ENCODE measurements at places on chromosomes 5 and 9.

DNA sequence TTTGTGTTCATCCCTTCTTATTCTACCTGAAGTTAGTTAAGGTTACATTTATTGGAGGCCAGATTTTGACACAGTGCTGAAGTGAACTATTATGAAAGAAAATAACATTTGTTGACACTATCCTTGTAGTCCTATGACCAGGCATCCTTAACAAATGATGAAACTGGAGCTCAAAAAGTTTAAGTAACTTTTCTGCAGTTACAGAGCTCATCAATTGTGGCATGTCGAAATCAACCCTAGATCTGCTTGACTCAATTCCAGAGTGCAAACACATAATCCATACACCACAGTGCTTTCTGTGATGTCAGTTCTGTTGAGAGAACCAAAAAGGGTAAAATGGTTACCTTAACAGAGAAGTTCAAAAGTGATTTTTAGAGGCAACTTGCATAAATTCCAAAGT lies 28.6 kb downstream of the KCNN2 start:
- no peak for DNase-seq

DNA sequence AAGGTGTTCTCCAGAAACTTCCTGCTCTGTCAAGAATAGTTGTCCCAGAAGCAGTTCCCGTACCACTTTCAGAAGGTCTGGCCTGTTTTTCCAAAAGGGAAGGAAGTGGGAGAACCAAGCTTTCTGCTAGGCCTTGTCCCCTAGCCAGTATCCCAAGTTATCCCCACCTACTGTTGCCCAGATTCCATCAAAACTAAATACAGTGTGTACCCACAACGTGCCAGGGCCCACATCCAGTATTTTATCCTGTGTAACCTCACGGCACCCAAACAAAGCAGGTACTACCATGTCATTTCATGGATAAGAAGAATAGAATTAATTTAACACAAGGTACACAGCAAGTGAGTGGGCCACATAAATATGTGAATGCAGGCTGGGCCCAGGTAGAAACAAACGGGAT lies 126.2 kb downstream of the CDK5RAP2 start:
- no peak for DNase-seq

DNA sequence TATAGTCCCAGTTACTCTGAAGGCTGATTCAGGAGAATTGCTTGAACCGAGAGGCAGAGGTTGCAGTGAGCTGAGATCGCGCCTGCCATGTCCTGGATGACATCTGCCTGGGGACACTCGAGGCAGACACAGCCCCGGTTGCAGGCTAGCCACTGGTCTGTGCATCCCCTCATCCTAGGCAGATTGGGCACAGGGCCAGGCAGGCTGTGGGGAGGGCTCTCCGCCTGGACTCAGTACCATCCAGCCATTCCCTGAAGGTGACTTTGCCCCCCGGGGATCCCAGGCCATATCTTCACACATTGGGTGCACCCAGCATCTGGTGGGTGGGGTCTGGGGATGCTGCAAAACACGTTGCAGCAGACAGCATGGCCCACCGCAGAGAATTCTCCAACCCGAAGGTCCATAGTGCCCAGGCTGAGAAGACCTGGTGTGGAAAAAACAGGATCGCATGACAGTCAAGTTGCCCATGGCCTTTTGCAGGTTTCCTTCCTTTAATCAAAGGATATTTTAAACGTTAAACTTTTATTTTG lies 50.9 kb upstream of the SUSD3 start:
- no peak for DNase-seq

DNA sequence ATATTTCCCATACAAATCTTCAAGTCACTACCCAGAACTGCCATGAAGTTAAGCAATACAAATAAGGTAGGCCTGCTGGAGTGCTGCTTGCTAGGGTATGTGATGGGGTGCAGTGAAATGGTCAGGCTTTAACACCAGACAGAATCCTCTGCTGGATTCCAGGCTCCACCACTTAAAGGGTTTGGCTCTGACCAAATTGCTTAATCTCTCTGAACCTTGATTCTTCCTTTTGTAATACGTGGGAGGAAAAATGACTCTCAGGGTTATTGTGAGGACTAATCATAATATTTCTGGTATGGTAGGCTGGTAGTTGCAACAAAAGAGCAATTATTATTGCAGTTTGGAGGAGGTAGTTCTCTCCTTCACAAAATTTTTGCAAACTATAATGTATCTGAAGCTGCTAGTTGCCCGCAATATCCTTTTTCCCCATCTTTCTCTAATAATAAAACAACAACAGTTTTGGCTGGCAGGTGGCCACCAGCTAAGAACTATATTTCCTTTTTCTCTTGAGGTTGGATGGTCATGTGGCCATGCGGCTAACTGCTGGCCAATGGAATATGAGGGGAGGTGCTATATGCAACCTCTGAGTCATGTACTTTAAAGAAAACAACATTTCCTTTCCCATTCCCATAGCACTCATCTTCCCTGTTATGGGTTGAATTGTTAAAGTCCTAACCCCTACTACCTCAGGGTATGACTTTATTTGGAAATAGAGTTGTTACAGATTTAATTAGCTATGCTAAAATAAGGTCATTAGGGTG lies 44.1 kb downstream of the CCL28 start:
- no peak for DNase-seq

- DNase-seq, result no peak
Measured at GRCh38 chr9:126617823-126618165, 4.1 kb downstream of the LMX1B start.

DNA sequence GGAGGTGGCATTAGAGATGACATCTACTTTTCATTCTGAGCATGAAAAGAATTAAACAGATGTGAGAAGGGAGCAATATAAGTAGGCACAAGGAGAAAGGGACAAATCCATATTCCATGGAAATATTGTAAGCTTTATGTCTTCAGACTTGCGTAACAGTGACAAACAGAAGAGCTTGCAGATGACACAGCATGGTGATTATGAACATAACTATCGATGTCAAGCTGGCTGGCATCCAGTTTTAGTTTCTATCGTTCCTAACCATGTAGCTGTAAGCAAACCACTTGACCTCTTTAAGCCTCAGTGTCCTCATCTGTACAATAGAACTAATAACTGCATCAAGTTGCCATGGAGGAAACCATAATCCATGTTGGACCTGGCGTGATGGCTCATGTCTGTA lies 246.7 kb upstream of the ADRA1B start:
- DNase-seq, result no peak

- no peak for DNase-seq
Measured at GRCh38 chr5:141869040-141869439, 9.2 kb downstream of the PCDH1 start.

DNA sequence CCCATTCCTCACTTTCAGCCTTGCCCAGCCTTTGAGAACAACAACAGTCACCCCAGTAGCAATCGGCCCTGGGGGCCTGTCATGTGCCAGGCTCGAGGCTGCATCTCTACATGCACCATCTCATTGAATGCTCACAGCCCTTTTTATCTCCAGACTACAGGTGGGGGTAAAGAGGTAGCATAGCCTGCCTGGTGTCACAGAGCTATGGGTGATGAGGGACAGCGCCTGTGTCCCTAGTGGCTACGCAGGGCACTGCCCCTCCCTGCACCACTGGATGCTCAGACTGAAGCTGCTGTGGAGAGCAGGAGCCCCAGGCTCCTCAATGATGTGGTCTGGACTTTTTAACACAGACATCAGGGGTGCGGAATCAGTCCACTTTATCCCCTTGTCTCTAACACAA lies 2.8 kb downstream of the CAMK2A start:
- DNase-seq, result no peak

GRCh38 chr5:130316971-130317680 lies 412.9 kb downstream of the CHSY3 start:
- DNase-seq, result no peak

GRCh38 chr9:24059651-24060050 lies 233.6 kb upstream of the ELAVL2 start:
- no peak for DNase-seq

DNA sequence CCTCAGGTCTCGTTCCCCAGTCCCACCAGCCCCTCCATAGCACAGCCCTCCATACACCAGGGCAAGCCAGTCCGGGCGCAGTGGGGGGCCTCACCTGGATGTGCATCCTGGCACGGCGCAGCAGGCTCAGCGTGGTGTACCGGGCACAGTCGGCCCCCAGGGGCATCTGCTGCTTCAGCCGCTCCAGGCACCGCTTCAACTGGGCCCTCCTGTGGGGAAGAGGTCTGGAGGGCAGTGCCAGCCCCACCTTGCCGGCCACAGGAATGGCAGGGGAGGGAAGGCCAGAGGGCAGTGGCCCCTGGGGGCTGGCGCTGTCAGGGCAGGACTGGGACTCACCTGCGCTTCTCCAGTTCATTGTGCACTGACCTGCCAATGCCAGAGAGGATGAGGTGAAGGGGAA lies 1.4 kb downstream of the MXD3 start:
- DNase-seq, result no peak

DNA sequence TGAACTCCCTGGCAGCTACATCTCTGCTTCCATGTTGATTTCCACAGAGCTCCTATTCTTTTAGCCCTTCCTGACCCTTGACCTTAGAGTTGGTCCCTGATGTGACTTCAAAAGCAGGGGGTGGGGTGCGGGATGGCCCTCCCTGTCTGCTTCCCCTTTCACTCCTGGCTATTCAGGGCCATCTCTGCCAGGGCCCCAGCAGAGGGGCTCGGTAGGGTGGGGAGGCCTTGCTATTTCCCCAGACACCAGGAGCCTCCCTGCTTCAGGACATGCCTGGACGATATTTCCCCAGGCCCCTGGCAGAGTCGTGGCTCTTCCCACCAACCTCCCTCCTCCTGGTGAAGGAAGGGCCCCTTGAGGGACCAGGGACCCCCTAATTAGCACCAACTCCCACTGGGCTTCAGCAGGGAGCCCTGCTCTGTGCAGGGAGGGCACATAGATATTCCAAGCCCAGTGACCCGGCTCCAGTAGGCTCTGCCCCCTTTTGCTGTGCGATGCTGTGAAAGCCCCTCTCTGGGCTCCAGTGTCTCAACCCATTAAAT lies 17.3 kb downstream of the CORO2A start:
- DNase-seq, result no peak

GRCh38 chr9:16262477-16263261 lies 607.8 kb downstream of the BNC2 start:
- no peak for DNase-seq

DNA sequence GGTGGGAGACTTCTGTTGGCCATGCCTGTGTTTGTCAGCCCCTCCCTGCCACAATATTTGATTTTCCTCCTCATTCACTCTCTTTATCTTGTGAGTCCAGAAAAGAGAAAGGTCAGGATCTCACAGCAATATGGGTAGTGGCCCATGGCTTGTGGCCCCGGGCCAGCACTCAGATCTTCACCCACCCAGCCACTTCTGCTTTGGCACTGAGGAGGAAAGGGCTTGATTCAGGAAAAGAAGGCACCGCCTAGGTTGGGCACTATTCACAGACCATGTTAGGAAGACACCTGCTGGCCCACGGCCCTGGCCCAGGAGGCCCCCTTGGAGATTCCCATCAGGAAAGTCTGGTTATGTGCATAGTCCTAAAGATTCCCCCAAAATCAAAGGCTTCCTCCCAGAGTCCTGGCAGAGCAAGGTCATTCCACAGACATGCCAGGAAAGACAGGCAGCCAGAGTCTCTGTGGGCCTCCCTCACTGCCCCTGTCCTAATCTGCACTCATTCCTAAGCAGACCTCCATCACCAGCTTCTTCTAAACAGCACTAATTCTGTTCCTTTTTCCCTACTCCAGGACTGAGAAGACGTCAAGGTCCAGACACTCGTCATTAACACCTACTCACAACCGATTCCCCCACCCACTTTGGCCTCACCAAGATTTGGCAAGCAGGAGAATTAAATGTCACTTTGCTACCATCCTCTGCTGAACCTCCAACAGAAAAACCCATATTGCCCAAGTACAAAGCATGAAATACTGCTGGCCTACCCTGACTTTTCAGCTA lies 179.3 kb downstream of the DEPDC1B start:
- DNase-seq, result no peak

- no peak for DNase-seq
Measured at GRCh38 chr5:58156973-58157701, 302.7 kb downstream of the PLK2 start.

DNA sequence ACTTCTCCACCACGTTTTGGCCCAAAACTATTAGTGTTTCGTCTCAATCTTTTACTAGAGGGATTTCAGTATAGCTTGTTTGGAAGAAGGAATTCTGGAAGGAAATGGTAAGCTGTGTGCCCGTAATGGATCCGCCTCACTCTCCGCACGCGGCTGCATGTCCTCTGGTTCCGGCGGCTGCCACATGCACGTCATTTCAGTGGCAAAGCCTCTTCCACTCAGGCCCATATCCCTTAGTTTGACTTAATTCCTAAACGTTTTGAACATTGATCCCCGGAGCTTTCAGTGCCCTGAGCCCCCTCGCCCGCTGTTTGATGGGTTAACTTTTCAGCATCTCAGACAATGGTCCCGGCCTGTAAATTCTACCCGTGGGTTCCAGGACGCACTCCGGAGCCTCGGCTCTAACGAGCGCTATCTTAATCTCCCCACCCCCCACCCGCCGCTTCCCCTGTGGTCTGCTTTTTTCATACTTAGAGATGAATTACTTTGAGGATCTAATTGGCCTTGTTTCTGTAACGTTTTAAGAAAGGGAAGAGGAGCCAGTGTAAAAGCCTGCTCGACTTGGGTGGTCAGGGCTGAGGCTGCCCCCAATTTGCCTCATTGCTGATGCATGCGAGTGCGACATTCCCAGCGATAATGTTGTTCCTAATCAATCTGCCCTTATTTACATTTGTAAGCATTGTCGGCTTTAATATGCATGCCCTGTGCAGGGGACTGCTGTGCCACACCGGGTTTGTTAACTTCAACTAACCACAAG lies 4.6 kb downstream of the PTCH1 start:
- DNase-seq, result no peak

DNA sequence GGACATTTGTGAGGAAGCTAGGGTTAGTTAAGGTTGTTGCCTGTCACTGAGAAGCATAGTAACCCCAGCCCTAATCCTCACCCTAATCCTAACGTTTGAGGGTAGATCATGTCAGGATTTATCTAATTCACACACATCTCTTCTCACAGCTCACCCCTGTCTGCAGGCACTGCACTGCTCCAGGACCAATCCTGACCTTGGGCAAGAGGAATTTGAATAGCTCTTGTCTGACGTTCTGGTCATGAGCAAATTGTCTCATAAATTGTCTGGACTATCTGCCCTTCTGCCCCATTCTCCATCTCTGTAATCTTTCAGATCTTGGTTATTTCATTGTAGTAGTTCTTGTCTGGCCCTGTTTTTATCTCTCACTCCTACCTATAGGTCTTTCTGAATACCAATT lies 18.7 kb downstream of the CRHBP start:
- DNase-seq, result no peak

GRCh38 chr9:6502399-6502798 lies 89.4 kb downstream of the UHRF2 start:
- DNase-seq, result no peak

GRCh38 chr5:90134892-90135291 lies 274.7 kb downstream of the CETN3 start:
- no peak for DNase-seq

DNA sequence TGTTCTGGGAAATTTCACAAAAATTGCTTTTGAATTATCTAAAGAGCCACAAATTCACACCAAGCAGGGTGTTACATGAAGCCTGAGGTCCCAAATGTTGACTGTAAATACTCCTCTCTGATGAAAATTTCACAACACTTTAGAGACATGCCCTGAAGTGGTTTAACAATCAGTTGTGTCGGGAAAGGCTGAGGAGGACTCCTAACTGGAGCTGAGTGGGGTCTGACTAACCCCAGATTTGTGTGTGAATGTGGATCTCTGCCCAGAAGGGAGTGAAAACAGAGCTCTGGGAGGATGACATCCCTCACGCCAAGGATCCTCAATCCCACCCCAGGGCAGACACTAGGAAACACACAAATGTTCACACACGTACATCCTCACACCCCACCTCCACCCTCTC lies 31.1 kb upstream of the GRXCR2 start:
- no peak for DNase-seq

- DNase-seq, result peak; percentile 50
Measured at GRCh38 chr9:19028835-19029451, 4.1 kb downstream of the SAXO1 start.
